ENCODE measurements at places on chromosomes 12 and 14.

- no peak for DNase-seq
Observed at GRCh38 chr14:94391281-94391975, 3.0 kb upstream of the SERPINA1 start.

GRCh38 chr14:74917178-74917543, 5.9 kb downstream of the RPS6KL1 start:
- no peak for DNase-seq

GRCh38 chr14:101077481-101078074, 174.1 kb upstream of the RTL1 start:
- DNase-seq: no peak

DNA sequence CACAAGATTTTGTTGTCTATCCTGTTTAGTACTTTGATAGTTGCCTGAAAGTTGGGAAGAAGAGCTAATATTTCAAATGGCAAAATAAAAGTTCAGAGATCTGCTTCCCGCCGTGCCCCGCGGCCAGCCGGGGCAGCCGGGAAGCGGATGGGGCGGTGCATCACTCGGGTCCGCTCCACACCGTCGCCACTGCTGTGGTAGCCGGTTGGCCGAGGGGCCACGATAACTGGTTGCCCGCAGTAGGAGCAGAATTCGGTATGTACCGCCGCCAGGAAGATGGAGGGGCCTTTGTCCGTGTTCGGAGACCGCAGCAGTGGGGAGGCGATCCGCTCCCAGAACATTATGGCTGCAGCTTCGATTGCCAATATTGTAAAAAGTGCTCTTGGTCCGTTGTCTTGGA, 427.2 kb upstream of the PDE3A start:
- no peak for DNase-seq

DNA sequence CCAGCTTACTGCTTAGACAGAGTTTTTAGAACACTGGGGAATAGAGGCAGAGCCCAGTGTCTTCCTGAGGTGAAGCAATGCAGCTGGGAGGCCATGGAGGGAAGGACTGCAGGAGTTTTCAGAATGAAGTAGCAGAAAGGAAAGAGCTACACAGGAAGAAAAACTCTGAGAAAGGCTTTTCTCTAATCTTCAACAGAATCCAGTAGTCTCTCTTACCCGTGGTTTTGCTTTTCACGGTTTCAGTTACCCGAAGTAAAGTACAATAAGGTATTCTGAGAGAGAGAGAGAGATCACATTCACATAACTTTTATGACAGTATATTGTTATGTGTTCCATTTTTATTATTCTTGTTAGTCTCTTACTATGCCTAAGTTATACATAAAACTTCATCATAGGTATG, 761.6 kb downstream of the BCL11B start:
- no peak for DNase-seq

DNA sequence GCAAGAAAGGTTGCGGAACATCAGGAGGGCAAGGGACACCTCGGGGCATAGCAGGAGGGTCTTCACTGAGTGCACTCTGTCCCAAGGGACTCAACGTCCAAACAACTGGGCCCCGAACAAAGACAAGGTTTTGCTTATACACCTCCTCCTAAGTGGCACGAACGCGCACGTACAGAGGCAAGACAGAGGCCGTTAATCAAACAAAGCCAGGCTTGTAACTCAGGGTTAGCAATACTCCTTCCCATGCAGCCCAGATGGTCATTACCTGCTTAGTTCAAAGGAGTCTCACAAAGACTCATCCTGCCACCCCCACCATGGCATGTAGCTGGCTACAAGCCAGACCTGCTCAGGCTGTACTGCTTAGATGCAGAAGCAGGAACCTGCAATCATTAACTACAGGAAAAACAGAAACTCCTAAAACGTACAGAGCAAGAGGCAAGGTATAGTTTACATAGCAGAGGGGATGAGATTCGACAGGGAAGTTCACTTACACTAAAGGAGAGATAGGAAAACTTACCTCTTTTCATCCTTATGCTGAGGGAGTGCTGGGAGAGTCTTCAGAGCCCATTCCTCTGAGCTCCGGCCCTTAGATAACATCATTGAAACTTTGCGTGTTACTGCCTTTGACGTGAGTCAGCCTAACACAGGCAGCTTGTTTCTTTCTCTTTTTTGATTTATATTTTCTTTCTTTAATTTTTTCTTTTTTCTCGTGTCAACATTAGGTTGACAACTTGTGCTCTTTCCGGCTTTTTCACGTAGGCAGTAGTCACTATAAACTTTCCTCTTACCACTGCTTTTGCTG, 1319.1 kb downstream of the TMEM121 start:
- no peak for DNase-seq

DNA sequence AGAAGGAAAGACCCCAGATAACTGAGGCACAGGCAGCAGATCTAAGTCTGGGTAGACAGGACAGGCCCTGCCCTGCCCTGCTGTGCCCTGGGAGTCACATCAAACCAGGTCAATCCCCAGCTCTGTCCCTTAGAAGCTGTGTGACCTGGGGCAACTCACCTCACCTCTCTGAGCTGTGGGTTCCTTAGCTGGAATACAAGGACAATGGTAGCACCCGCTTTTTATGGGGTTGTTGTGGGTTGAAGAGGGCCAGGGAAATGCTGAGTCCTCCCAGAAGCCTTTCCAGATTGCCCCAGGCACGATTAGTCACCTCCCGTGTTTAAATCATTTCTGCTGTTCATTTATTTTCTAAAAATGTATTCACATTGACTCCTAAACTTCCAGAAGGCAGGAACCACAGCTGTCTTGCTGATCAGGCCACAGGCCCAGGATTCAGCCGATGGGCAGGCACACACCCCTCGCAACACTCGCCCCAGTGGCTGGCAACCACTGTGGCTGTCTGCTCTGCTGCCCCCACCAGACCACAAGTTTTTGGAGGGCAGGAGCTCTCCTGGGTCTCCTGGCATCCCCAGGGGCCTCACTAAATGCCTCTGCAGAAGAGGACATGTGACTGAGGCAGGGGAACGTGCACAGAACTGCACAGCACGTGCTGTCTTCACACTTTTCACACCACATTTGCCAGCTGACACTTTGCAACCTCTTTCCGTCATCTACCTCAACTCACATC, 3.0 kb downstream of the SELPLG start:
- no peak for DNase-seq

DNA sequence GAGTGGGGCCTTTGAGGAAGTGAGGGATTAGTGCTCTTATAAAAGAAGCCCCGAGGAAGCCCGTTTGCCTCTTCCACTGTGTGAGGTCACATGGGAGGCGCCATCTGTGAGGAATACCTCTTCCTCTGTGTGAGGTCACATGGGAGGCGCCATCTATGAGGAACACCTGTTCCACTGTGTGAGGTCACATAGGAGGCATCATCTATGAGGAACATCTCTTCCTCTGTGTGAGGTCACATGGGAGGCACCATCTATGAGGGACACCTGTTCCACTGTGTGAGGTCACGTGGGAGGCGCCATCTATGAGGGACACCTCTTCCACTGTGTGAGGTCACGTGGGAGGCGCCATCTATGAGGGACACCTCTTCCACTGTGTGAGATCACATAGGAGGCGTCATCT, 69.7 kb downstream of the SLC24A4 start:
- no peak for DNase-seq

DNA sequence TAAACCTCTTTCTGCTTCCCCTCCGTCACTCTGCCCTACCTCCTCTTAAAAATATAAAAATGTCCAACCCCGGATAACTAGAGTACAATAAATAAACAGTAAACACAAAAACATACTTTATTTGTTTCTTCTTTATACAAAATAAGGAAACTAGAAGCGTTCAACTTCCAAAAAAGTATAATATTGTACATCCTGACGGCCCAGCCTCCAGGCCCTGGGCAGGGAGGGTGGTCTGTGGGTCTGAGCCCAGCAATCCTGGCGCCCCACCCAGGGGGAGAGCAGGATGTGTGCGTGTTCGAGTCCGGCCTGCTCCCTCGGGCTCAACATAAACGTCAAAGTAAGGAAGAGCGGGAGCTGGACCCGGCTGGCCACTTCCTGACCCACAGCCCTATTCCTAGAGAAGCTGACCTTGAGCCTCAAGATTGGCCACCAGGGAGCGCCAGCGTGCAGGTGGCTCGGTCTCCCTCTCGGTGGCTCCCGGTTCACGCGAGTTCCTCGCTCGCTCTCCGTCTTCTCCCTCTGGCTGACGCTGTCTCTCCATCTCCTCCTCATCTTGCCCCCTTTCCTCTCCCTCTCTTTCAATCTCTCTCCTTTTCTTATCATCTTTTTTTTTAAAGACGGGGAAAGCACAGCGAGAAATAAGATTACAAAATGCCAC, 9.4 kb downstream of the LHX5 start:
- DNase-seq: peak; percentile 56

GRCh38 chr12:32895688-32896431, 717 bp downstream of the PKP2 start:
- DNase-seq: no peak

DNA sequence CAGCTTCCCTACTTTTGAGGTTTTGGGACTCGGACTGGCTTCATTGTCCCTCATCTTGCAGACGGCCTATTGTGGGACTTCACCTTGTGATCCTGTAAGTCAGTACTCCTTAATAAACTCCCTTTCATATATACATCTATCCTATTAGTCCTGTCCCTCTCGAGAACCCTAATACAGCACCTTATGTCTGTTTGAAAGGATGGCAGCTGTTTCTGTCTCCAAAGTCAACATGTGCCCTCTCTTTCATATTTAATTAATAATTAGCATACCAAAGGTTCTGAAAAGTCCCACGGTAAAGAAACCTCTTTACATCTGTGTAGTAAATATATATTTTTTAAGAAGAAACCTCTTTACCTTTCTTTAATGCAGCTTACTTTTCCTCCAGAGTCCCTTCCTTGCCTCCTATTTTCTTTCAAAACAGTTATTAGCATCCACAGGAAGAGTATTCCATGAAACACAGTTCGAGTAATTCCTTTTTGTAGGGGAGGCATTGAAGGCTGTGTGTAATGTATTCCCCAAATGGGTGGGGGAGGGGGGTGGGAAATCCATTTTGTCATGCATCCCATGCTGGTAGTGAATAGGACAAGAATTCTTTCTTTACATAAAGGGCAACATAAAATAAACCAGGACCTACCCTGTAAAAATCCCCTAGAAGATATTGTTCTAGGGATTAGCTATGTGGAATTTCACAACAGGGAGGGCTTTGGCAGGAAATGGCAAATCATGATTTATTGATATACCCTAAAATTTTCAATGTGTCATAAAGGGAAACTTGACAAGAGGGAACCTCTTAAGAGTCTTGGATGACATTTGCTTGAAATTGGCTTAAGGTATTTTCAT, 241.5 kb downstream of the SUDS3 start:
- no peak for DNase-seq

DNA sequence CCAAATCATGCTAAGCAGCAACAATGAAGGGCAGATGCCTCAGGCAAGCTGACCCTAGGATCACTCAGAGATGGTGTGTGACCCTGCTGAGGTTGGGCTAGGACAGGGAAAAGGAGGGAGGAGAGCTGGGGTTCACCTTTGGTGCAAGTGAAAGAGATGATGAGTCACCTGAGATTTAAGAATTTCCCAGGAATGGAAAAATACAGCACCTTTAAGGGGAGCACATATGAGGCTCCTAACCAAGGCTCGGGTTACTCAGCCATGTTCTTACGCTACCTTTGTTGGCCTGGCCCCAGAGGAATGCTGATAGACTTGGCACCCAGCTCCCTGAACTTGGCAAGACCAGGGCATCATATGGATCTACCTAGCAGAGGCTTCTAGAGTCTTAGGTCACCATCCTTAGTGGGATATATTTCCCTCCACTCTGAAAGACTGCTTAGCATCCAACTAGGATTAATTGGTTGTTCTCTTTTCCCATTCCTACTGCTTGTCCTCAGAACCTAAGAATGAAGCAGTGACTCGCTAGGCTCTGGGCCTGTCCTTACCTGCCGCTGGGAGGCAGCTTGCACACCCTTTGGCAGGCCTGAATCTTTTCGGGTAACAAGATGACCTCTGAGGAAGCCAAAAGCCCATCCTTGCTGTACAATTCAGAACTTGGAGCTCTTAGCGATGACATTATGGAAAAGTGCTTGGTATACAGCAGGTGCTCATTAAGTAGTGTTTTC, 4.0 kb upstream of the NAA25 start:
- DNase-seq: no peak

DNA sequence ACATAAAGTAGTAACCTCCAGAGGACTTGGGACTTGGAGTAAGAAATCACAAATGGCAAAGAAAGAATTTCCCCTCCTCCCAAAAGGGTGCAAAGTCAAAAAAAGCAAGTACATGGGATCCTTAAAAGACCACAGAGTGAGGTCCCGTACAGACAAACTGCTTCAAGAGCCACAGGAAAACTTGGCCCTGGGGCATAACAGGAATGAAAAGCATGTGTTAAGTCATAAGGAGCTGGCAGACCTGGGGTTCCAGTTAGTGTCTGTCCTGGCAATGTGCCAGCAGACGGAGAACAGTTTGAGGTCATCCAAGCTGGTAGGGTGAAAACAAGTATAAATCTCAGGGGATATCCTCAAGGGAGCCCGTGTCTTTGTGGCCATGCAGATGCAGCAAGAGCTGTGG, 73.2 kb downstream of the HSD17B6 start:
- DNase-seq: no peak

DNA sequence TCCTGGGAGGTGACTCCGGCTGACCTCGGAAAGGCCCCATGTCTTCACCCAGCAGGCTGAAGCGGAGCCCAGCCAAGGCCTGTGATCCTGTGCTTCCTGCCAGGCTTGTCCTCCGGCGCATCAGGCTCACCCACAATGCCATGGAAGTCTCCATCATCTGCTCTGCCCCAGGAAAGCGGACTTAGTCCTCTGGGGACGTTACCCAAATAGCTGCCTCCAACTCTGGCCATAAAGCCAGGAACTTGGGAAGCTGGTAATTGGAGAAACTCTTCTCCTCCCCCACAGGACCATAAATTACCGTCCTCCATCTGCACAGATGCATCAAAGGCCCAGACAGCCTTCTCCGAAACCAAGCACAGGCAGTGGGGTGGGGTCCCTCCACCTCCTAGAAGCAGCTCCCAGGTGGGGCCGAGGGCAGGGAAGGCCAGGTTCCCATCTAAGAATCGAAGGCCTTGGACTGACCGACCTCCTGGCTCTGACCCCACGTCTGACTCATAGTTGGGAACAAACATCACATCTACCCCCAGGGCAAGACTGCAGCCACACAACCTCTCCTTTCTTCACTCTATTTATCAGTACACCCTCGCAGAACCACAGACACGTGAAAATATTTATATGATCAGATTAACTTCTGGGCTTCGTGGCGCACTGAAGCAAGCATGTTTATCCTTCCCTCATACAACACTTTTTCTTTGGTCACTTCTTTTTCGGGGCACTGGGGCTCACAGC, 56.4 kb downstream of the PITPNM2 start:
- no peak for DNase-seq

DNA sequence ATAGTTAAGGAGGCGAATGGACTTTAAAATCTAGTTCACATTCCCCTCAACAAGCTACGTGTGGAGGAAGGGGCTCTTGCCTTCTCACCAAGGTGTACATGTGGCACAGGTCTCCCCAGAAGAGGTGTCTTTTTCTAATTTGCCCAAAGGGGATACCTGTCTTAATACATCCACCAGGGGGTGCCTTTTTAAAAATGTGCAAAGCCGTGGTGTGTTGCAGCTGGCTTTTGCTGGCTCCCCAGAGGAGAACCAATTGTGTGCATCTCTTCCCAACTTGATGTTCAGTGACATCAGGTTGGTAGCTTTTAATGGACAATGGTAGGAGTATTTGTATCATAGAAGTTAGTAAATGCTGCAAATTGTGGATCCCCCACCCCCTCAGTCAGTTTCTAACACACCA, 33.8 kb downstream of the CREBL2 start:
- no peak for DNase-seq

- no peak for DNase-seq
Observed at GRCh38 chr12:58148405-58148804, 207.0 kb downstream of the ATP23 start.

- no peak for DNase-seq
Observed at GRCh38 chr12:2998789-2999264, 39.6 kb downstream of the TEAD4 start.
